ENCODE measurements at places on chromosomes 5 and 9. TPM values are rescaled to one million over a fixed set of nuclear protein-coding genes. Genes with fewer than 3 reads are reported as not detected.
A peak's percentile ranks its signal among the peaks of the same experiment; 100 is the strongest.

The HTR4 gene
- total RNA-seq = not detected

The MIGA2 gene
- 31.6 TPM for total RNA-seq

The LCN9 gene
- total RNA-seq = not detected

The GNA14 gene
- total RNA-seq = not detected

- no peak for DNase-seq
Measured at GRCh38 chr5:67366691-67367395, 170.2 kb upstream of the CD180 start.

DNA sequence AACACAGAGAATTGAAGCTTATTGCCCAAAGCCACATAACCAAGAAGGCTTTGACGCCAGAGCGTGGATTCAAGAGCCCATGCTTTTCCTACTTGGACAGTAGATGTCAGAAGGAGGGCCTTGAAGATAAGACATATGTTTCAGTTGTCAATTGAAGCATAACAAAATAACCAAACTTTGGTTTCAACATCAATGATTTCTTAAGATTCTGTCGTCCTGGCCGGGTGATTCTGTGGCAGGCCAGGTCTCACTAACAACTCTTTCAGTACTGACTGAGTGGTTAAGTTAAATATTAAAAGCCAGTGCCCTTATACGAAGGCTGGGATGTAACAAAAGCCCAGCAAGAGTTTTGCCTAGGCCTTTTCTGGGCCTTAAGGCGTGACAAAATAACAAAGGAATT is 94.0 kb downstream of the RCL1 start:
- no peak for DNase-seq

DNA sequence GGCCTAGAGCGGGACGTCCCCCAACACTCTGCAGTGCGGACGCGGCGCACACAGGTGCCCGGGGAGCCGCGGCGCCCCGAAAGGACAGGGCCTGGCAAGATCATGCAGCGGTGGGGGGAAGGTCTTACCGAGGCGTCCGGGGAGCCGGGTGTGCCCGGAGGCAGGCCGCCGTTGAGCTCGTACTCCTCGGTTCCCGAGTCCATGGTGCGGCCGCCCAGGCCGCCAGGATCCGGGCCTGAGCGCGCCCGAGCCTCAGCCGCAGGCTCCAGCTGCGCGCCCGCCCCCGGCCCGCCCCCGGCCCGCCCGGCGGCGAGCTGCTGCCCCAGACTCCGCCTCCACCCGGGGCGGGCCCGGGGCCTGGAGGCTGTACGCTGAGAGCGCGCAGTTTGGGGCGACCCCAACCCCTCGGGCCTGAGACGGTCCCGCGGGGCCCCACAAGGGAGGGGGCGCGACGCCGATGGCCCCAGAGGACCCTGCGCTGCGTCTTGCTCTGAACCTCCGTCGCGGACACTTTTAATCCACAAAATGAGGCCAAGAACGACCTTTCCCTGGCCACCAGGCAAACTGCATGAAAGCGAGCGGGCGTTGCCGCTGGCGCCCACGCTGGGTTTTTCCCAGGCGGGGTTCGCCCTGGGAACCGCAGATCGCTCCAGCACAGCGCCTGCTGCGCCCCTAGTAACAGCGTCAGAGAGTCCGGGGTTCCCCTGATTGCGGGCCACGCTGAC is at the start of gene NINJ1:
NINJ1 (minus strand) TSS at position 237 of the 725 bp plus-strand sequence; CDS start at position 203, 34 bp downstream.
- DNase-seq = peak; percentile 88

DNA sequence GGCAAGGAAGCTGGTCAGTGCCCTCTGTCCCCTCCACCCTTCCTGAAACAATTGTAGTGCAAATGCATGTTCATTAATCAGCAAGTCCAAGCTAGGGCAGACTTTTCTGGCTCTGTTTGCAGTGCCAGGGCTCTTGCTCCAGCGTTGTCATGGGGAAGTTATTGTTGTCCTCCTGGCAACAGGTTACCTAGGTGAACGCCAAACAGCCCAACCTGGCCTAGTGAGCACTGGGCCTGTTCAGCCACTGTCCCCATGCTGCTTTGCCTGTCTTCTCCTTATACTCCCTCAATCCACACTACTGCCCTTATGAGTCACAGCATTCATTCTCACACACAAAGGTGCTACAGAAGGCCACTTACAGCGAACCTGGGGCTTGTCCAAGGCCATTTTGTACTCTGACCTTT is 34.5 kb upstream of the GLIS3 start:
- peak; percentile 24 for DNase-seq

GRCh38 chr9:136107953-136108647 is 10.6 kb downstream of the TMEM250 start:
- DNase-seq = peak; percentile 12

DNA sequence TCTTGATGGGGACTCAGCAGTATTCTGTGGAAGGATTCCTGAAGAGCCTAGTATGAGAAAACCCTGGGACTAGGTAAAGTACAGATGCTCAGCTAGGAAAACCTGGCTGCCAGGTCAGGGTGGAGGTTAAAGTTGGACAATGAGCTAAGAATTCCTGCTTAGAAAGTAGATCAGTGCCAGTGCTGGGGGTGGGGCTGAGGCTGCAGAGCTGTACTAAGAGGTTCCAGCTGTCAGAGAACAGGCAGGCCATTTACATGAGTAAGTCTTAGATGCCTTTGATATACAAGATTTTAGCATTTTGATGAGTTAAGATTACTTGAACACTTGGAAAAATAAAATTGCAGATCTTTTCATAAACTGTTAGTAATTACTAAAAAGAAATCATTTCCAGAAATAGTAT is 332.3 kb upstream of the NUDT12 start:
- no peak for DNase-seq

DNA sequence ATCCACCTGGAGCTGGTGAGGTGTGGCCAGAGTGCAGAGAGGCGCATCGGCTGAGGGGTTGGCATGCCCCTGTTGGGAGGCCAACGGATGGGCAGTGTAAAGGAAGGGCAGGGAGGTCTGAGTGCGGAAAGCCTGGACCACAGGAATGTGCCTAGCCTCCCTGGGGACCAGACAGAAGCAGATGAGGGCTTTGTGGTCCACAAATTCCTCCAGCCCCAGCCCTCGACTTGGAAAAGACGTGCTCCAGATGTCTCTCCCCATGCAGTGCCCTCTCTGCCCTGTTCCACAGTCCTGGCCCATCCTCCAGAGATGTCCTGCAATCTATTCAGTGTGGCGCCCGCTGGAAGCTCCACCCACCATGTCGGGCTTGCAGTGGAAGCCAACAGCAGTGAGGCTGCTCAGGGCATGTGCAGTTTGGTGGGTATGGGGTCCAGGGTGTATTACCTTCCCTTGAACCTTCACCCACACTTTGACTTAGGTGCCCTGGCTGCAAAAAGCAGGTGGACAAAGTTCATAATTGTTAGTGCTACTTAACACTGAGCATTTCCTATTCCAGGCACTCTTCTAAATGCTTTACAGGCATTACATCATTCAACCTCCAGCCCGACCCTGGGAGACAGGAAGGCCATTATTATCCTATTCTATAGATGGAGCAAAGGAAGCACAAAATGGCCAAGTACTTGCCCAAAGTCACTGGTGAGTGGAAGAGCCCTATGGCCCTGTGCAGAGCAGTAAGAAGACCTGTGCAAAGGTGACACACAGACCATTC is 120.2 kb upstream of the SLC25A48 start:
- peak; percentile 15 for DNase-seq

- DNase-seq = peak; percentile 36
Measured at GRCh38 chr9:126719618-126720031, 85.2 kb upstream of the ZBTB43 start.

DNA sequence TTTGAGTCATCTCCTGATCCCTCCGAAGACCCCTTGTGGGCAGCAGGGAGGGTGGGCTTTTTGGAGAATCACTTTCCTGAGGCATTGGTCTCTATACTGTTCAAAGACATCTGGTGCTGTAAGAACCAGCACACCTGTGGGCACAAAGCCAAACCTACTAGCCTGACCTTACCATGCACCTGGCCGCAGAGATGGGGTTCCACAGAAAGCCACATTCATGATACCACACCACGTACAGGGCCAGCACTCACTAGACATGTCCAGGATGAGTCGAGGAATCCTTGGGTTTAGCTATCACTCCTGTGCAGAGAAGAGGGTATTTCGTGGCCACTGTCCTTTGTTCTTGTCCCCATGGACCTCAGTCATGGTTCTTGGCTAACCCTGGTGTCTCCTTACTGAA is 203.4 kb downstream of the CACNA1B start:
- no peak for DNase-seq

- DNase-seq = no peak
Measured at GRCh38 chr5:132788508-132788907, 11.5 kb upstream of the SEPTIN8 start.

DNA sequence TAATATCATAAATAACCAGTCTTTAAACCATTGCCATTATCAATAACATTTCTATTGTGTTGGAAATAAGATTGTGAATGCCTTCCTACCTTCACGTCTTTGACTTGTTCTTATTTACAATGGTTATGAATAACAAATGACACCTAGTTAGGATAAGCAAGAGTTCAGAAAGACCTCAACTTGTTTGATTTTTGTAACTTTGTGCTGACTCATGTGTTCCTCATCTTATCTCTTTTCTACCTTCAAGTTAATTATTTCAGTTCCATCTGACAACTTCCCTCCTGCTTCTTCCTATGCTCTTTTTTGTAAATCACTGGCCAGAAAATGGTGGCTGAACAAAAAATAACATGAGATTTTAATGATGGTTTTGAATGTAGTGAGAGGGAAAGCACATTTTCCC is 538.5 kb upstream of the TUSC1 start:
- no peak for DNase-seq

DNA sequence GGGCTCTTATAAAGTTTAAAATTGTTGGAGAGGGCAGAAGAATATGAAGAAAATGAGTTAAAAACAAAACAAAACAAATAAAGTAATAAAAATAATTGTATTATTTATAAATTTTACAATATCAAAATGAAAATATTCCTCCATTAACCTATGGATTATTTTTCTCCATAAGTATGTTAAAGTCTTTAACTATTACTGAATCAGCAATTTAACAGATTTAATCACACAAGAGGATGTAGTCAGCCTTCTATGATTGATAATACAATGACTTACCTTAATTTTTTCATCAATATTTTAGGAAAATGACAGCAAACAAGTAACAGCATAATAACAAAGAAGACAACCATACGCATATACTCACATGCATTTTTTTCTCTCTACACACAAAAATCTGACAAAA is 1195.3 kb upstream of the NUDT12 start:
- DNase-seq = no peak

GRCh38 chr5:121693864-121694263 is 157.8 kb upstream of the FTMT start:
- peak; percentile 3 for DNase-seq

DNA sequence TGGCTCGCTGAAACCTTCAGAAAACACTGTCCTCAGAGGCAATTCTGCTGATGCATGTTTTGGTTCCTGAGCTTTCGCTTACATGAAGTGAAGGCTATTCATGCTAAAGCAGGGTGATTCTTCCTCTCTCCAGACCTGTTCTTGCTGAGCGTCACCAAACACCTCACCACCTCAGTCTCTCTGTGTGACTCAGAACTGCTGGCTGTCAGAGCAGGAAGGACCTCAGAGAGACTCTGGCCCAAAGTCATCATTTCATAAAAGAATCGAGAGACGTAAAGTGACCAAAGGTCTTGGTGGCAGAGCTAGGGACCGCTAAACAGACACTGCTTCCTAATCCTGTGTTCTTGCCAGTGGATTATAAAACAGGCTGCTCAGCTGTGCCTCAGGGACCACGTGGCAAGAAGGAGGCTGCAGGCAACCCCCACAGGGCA is 73.8 kb downstream of the LHFPL2 start:
- DNase-seq = peak; percentile 69

DNA sequence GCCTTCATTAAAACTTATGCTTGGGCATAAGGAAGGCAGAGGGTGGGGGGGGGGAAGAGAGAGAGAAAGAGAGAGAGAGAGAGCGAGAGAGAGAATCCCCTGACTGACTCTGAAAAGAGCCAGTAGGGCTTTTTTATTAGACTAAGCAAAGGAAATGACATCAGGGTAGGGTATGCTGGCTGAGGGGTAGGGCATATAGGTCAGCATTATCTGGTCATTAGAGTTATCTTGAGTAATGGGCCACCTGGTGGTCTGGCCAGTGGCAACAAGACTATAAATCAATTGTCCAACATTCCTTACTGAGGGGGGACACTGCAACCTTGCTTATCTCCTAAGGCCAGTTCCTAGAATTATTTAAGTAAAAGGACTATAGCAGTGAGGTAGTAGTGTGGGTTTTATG is 67.2 kb downstream of the TSSK1B start:
- DNase-seq = no peak

- DNase-seq = peak; percentile 90
Measured at GRCh38 chr9:71506821-71507220, 261.5 kb downstream of the CEMIP2 start.
